HS-5 (cell line): ENCODE measurements at places on chromosomes 3 and 15.

DNA sequence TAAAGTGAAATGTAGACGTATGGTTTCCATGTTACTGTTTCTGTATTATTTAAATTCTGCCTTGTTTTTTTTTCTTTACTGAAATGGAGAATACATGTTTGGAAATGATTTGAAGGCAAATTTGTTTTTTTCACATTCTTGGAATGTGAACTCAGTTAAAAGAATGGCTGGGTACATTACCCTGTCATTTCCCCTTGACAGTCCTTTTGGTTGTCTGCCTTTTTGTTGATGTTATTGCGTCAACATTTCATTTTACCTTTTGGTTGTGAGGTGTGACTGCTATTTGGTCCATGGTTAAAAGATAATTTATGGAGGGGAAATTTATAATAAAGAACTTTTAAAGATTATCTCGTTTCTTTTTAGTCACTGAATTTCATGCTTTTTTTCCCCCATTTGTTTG, 3.2 kb upstream of the GPR171 start:
- no peak for DNase-seq

GRCh38 chr3:23629181-23629894, 176.4 kb upstream of the UBE2E1 start:
- DNase-seq: peak; percentile 32

DNA sequence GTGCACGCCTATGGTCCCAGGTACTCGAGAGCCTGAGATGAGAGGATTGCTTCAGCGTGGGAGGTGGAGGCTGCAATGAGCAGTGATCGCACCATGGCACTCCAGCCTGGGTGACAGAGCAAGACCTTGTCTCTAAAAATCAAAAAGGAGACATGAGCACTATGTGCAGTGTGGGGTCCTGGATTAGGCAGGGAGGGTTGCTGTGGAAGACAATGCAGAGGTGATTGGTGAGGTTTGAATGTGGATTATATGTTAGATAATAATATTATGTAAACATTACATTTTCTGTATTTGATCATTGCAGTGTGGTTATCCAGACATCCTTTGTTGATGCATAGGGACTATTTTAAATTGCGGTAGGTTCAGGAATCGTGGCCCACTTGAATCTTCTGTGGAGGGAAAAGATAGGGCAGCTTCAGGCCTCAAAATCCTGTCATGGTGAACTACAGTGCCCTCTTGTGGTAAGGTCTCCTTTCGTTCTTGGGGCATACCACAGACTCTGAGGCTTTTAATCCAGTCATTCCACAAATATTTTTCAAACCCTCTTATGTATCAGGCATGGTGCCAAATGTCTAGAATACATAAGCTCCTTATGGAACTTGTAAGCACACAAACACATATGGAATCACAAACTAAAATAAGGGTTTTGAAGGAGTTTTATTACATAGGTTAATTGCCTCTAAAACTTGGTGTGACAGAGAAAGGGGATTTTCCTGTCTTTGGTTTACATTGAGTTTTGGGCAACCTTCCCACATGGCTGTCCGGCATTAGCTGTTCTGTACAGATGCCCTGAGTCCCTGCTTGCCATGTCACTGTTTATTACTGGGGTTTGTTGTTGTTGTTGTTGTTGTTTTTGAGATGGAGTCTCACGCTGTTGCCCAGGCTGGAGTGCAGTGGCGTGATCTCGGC, 37.7 kb downstream of the GPD1L start:
- peak; percentile 94 for DNase-seq

GRCh38 chr3:72231439-72232196, 446.7 kb upstream of the PROK2 start:
- no peak for DNase-seq

DNA sequence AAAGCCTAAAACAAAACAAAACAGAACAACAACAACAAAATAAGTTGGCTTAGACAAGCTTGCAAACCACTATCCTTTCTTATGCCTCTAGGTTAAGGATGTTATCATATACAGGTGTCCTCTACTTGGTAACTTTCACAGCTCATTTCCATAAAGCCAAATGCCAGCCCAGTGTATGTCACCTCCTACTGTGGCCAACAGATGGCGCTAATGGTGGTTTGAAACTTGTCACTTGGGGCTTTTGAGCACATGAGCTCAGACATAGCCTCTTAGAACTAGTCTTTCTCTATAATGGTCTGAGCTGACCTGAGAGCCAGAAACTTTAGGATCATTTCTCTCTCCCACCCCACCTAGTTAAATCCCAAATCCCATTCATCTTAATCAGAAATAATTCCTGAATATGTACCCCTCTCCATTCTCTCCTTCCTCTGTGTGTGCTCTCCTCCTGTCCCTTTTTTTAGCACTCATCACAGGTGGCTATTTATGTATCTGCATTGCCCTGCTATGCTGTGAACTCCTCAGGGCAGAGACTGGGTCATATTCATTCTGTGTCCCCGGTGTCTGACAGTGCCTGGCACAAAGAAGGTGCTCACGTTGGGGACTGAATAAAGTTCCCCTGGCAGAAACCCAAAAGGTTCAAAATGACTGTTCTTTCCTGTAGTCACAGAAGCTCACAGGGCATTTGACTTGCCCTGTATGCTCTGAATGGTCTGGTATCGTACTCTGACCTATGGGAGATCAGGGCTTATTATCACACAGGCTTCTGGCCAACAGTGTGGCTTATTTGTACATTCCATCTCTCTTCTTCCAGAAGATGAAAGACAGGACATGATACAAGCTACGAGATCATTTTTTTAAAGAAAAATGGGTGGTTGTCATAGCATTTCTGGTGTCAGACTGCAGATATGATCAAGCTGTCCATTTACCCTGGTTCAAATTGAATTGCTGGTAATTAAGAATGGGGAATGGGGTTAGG, 319.3 kb upstream of the AZI2 start:
- DNase-seq: peak; percentile 14

DNA sequence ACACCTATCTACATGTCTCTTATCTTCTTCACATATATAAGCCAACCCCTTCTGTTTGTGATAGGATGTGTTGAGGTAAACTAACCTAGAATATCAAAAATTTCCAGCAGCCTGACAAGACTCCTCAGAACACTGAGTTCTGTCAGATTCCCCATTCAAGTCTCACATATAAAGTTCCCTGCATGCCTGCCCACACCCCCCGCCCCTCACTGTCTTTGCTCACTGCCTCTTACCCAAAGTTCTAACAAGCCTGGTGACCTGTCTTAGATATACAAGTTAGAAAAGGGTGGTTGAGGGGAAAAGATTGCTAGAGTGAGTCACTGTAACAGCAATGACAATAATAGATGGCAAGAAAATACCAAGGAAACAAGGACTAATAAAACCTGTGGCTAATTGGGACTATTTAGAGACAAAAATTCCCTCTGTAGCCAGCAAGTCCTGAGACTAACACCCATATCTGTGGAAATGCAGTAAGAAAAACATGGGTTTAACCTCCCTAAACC, 40.1 kb downstream of the FBXO22 start:
- no peak for DNase-seq

DNA sequence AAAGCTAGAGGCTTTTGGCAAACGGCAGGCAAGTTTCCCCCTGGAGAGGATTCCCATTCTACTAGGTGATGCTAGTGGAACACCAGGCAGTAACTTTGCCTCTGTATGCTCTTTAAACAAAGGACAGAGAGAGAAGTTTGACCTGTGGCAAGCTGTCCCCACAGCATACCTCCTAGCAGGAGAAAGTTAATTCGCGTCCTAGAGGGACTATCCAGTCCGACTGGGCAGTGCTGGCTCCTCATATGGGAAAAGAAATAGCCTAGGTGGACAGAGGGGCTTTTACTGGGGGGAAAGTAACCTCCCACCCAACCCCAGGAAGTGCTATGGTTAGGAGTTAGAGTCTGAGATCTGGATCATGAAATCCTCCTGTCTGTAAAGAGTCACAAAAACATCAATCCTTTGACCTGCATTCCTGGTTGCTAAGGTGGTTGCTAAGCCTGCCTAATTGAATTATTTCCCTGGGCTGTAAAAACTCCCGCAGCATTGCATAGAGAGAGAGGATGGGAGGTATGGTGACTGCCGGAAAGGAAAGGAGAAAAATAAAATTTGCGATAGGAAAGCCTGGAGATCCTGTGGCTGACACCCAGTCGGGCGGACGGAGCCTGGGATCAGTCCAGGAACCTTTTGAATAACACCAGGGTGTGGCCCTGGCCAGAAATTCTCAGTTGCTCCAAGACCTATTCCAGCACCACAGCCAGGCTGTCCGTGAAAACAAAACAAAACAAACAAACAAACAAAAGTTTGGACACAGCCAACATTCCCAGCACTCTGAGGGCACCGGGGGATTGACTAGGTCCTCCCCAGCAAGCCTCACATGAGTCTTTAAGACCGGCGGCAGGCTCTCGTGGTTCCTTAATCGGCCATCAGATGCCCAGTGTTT, 67.7 kb upstream of the ATP11B start:
- DNase-seq: no peak

GRCh38 chr3:148881286-148881685, 16.2 kb downstream of the CPA3 start:
- no peak for DNase-seq

DNA sequence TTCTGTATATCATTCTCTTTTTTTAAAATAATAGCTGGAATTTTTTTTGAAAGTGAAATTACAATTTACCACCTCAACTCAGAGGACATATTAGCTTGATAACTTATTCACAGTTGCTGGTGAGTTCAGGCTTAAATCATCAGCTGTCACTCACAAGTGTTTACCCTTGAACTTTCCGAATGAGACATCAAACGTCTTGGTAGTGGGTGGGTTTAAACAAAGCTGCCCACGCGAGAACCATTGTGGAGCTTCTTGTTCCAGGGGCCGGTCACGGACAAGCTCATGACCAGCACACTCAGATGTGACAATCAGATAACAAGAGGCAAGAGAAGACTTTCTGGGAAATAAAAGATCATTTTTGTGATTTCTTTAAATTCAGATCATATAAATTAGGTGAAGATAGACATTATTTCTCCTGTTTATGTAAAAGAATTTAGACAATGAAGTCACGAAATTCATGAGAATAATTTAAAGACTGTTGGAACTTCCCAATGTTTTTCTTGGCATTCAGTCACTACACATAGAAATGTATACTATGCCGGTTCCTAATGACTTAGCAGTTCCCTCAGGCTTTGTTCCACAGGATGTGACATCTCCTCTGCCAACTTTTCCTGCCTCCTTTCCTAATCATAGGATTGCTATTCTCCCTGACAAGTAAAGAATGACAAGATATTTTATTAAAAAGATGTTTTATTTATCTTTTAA, 29.3 kb downstream of the BTD start:
- DNase-seq: peak; percentile 60

- no peak for DNase-seq
These were observed 118.8 kb downstream of the ADAMTS9 start for GRCh38 chr3:64568895-64569517.

- no peak for DNase-seq
These were observed 23.3 kb upstream of the NEO1 start for GRCh38 chr15:73028831-73029451.

GRCh38 chr3:60599586-60599985, 651.7 kb downstream of the FHIT start:
- DNase-seq: no peak

DNA sequence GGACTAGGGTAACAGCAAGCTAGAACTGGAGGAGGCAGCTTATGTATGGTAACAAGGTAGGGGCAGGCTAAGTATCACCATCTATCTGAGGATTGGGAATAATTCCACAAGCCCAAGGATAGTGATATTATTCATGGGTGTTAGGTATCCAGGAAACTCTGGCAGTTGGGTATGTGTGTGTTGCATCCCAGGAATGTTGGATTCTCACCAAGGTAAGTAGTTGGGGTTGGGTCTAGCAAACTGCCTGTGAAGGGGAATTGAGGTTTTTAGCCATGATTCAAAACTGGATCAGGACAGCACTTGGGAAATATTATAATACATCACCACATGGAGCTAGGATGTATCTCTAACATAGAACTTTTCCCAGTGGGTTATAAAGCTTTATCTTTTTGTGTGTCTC, 626.4 kb upstream of the GOLIM4 start:
- DNase-seq: peak; percentile 20

- no peak for DNase-seq
These were observed 91.7 kb upstream of the PRICKLE2 start for GRCh38 chr3:64316971-64317370.

- no peak for DNase-seq
These were observed 34.9 kb upstream of the GAP43 start for GRCh38 chr3:115588201-115589115.

DNA sequence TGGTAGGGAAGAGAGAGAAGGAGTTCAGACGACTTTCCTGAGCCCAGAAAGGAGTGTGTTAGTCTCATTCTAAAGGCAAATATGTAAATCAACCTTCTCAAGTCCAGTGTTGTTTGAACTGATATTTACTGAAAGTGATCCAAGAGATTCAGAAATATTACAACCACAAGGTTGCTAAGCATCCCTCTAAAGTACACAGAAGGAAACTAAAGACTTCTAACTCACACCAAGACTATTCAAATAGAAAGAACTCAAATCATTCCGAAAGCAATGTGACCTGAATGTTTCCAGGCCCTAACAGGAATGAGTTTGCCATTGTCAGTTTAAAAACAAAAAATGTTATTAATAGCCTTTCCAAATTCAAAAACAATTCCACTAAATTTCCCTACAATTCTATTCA, 56.9 kb upstream of the VGLL3 start:
- no peak for DNase-seq

DNA sequence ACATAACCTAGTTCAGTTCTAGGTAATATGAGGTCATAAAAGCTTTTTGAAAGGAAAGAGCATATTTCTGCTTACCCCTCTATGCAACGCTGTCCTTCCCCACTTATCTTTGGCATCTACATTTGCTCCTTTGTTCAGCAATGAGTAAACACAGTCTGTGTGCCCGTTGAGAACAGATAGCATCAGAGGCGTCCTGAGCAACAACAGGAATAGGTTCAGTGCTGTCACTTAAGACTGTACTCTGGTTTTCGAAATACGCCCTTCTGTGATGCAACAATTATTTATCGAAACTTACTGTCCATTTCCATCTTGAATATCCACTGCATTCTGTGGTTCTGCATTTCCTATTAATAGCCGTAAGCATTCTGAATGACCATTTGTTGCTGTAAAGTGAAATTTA, 84.4 kb downstream of the BTD start:
- no peak for DNase-seq

DNA sequence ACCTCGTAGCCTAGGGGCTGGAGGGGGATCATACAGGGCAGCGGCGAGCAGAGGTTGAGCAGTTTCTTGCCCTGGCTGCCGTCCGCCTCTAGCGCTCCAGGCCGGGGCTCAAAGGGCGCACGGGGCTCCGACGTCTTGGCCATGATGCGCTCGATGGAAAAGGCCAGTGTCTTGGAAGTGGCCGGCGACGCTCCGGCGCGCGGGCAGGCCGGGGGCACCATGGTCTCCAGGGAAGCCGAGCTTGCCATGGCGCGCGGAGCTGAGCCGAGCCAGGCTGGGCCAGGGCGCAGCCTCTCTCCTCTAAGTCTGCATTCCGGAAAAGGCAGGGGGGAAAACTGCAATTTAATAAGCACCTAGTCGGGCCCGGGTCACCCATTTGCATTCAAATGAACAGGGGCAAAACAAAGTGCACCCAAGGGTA, 719 bp downstream of the FEZF2 start:
- no peak for DNase-seq

GRCh38 chr3:150335631-150336030, 72.5 kb upstream of the TSC22D2 start:
- no peak for DNase-seq
